Activated T-cell treated with anti-CD3 and anti-CD28 coated beads, Interleukin-2, amount 50 U/mL, for 72 hours (primary cell): ENCODE measurements at places on chromosomes 5 and 9.

- H3K27ac ChIP-seq: peak overlapping the region; percentile 58
- DNase-seq: no peak
- H3K4me3 ChIP-seq: peak overlapping the region; percentile 4
These were observed 3.9 kb downstream of the VDAC1 start for GRCh38 chr5:134000696-134001453.

DNA sequence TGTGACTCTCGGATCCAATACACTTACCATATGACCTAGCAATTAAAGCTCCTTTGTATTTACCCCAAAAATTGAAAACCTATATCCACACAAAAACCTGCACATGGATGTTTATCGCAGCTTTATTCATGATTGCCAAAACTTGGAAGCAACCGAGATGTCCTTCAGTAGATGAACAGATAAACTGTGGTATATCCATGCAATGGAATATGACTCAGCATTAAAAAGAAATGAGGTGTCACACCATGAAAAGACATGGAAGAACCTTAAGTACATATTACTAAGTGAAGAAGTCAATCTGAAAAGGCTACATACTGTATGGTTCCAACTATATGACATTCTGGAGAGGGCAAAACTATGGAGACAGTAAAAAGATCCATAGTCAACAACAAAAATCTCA, 82.0 kb upstream of the PHF24 start:
- H3K27me3 ChIP-seq: peaks cover 39% of the 10 kb centered on the region
- no peak overlapping the region for H3K4me3 ChIP-seq
- no peaks in the 10 kb centered on the region for H3K4me1 ChIP-seq

- peak; percentile 44 for DNase-seq
- no peaks in the 10 kb centered on the region for H3K27me3 ChIP-seq
- no peak overlapping the region for H3K4me3 ChIP-seq
- H3K36me3 ChIP-seq: peaks cover 7% of the 10 kb centered on the region
- H3K27ac ChIP-seq: peak overlapping the region; percentile 74
These were observed 35.9 kb downstream of the TGFBR1 start for GRCh38 chr9:99140685-99141314.

- no peaks in the 10 kb centered on the region for H3K36me3 ChIP-seq
- no peak for DNase-seq
- no peak overlapping the region for H3K4me3 ChIP-seq
- no peaks in the 10 kb centered on the region for H3K4me1 ChIP-seq
- no peak overlapping the region for H3K27ac ChIP-seq
These were observed 1215.0 kb upstream of the CDH9 start for GRCh38 chr5:28253431-28253830.

GRCh38 chr5:21774801-21775200, 1078.3 kb downstream of the CDH12 start:
- H3K27ac ChIP-seq: no peak overlapping the region
- no peaks in the 10 kb centered on the region for H3K4me1 ChIP-seq

DNA sequence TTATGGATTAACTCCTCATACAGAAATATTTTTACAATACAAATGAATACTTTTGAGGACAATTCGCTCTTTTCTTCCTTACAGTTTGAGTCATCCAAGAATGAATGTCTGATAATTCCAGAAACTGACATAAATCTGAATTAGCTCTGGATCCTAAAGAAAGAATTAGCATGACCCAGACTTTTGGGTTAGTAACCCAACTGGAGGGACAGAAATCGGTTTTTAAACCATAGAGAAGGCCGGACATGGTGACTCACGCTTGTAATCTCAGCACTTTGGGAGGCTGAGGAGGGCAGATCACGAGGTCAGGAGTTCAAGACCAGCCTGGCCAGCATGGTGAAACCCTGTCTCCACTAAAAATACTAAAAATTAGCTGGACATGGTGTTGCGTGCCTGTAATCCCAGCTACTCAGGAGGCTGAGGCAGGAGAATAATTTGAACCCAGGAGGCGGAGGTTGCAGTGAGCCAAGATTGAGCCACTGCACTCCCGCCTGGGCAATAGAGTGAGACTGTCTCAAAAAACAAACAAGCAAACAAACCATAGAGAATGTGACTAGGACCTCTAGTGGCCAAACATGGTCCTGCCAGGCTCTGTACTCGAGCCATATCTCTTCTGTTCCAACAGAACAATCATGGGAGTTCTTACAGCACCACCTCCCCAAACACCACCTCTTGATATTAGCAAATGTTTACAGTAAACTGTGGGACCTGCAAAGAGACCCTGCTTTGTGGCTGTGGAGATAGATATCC, 44.8 kb downstream of the LURAP1L start:
- H3K4me1 ChIP-seq: no peaks in the 10 kb centered on the region
- no peak overlapping the region for H3K27ac ChIP-seq
- DNase-seq: no peak
- peaks cover 2% of the 10 kb centered on the region for H3K36me3 ChIP-seq

GRCh38 chr5:10607023-10607665, 43.3 kb downstream of the ANKRD33B start:
- H3K36me3 ChIP-seq: no peaks in the 10 kb centered on the region
- no peak overlapping the region for H3K27ac ChIP-seq
- H3K27me3 ChIP-seq: peaks cover 25% of the 10 kb centered on the region
- H3K4me3 ChIP-seq: peak overlapping the region; percentile 69
- DNase-seq: peak; percentile 31
- H3K4me1 ChIP-seq: peaks cover 15% of the 10 kb centered on the region
